ENCODE measurements at places on chromosomes 5 and 9. TPM values are rescaled to one million over a fixed set of nuclear protein-coding genes. Genes with fewer than 3 reads are reported as not detected.

Gene DNM1
- 0.69 TPM for total RNA-seq

Gene GPR150
- total RNA-seq: not detected

Gene SPINK13
- not detected for total RNA-seq

Gene SCGB3A2
- total RNA-seq: not detected

Gene CEL
- 0.44 TPM for total RNA-seq

Gene CCNJL
- 3.2 TPM for total RNA-seq
